Naive B cell (primary cell): ENCODE measurements at places on chromosomes 16 and 17.

DNA sequence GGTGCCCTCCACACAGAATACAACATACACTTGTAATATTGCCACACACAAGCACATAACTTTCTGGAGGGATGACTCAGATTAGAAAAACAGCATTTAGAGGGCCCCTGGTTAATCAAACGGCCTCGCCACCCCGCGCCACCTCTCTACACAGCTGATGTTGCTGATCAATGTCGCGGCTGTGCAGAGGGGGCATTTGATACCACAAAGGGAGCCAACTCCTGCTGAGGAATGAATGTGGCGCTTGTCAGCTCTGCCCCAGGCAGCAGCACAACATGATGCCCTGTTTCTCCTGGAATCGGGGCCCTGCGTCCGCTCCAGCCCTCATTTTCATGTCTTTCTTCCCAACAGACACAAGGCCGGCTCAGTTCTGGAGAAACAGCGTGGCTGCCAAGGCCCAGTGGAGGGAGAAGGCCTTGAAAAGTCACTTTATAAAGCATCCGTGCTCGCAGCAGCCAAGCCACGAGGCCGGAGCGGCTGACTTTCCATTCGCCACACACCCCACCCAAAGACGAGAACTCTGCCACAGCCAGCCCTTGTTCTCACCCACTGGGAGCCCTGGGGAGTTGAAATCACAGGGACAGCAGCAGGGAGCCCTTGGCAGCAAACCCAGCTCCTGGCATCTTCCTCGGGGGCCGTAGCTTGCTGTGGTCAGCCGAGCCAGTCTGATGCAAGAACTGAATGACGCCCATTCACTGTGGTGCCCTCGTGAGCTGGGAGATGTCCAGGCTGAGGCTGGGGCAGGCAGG lies 65.6 kb downstream of the XYLT1 start:
- H3K27ac ChIP-seq = no peak overlapping the region
- H3K36me3 ChIP-seq = peaks cover 6% of the 10 kb centered on the region
- no peak overlapping the region for H3K4me3 ChIP-seq
- no peak for DNase-seq
- peaks cover 47% of the 10 kb centered on the region for H3K4me1 ChIP-seq

- DNase-seq = no peak
- H3K4me1 ChIP-seq = no peaks in the 10 kb centered on the region
- no peak overlapping the region for H3K27ac ChIP-seq
Observed at GRCh38 chr17:60563743-60564142, 36.2 kb upstream of the PPM1D start.

DNA sequence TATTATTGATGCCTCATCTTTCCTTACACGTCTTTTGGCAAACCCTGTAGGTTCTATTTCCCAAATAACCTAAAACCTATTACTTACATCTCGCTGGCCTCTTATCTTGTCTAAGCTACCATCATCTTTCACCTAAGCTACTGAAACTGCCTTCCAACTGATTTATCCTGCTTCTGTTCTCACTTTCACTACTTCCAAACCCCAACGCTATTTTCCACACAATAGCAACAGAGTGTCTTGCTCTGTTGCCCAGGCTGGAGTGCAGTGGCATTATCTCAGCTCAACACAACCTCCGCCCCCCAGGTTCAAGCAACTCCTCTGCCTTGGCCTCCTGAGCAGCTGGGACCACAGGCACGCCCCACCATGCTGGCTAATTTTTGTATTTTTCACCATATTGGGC lies 52.8 kb upstream of the INTS2 start:
- no peak overlapping the region for H3K4me3 ChIP-seq
- peaks cover 8% of the 10 kb centered on the region for H3K4me1 ChIP-seq
- peaks cover 19% of the 10 kb centered on the region for H3K36me3 ChIP-seq
- H3K27ac ChIP-seq = no peak overlapping the region
- no peak for DNase-seq

DNA sequence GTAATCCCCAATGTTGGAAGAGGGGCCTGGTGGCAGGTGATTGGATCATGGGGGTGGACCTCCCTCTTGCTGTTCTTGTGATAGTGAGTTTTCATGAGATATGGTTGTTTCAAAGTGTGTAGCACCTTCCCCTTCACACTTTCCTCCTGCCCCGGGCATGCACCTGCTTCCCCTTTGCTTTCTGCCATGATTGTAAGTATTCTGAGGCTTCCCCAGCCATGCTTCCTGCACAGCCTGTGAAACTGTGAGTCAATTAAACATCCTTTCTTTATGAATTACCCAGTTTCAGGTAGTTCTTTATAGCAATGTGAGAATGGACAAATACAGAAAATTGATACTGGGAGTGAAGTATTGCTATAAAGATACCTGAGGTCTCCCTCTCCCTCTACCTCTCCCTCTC lies 29.4 kb downstream of the RNF112 start:
- H3K27ac ChIP-seq = no peak overlapping the region
- no peaks in the 10 kb centered on the region for H3K27me3 ChIP-seq
- DNase-seq = no peak
- no peaks in the 10 kb centered on the region for H3K4me1 ChIP-seq

DNA sequence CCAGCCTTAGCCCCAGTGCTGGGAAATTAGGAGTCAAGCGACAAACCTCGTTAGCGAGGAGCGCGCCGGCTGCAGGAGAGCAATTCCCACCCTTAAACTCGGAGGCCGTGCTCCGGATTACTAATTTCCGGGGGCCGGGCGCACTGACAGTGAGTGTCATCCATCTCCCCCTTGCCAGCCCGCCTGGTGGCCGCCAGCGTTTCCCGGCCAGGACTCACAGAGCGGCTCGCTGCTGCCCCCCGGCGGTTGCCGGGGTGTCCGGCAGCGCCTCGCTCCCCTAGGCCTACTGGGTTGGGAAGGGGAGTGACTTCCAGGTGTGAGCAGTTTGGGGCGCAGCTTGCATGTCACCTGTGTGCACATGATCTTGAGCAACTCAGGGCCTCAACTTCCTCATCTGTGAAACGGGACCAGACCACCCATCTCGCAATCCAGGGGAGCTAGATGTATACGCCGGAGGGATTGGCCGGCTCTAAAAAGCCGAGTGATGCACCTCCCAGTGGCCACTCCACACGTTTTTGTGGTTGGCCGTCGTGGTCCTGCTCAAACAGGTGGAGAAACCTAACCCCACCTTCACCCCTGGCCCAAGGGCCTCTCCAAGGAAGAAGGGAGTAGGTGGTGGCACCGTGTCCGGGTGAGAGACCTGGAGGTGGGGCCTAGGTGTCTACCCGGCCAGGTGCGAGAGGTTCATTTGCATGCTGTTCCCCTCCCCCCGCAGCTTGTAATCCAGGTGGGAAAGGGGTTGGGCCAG lies 2.5 kb upstream of the GSE1 start:
- H3K4me1 ChIP-seq = peaks cover 45% of the 10 kb centered on the region
- H3K4me3 ChIP-seq = peak overlapping the region; percentile 90
- peak; percentile 83 for DNase-seq
- H3K36me3 ChIP-seq = no peaks in the 10 kb centered on the region
- no peaks in the 10 kb centered on the region for H3K27me3 ChIP-seq

- DNase-seq = no peak
- no peak overlapping the region for H3K27ac ChIP-seq
- H3K4me3 ChIP-seq = no peak overlapping the region
- H3K4me1 ChIP-seq = no peaks in the 10 kb centered on the region
- peaks cover 44% of the 10 kb centered on the region for H3K36me3 ChIP-seq
Observed at GRCh38 chr17:32654324-32654723, 167.5 kb downstream of the CDK5R1 start.

- no peak overlapping the region for H3K27ac ChIP-seq
- DNase-seq = no peak
- H3K36me3 ChIP-seq = no peaks in the 10 kb centered on the region
Observed at GRCh38 chr17:40901981-40902474, 17.0 kb upstream of the KRT20 start.

GRCh38 chr17:75828076-75828400 lies 16.2 kb downstream of the UNC13D start:
- H3K27ac ChIP-seq = peak overlapping the region; percentile 81
- peaks cover 14% of the 10 kb centered on the region for H3K4me1 ChIP-seq
- peak overlapping the region; percentile 75 for H3K4me3 ChIP-seq
- H3K36me3 ChIP-seq = no peaks in the 10 kb centered on the region
- no peak for DNase-seq

- H3K36me3 ChIP-seq = no peaks in the 10 kb centered on the region
- no peak for DNase-seq
- H3K27ac ChIP-seq = peak overlapping the region; percentile 97
Observed at GRCh38 chr16:11744075-11744470, 1.4 kb upstream of the TXNDC11 start.

GRCh38 chr17:72764632-72765041 lies 327.9 kb downstream of the SLC39A11 start:
- DNase-seq = no peak
- no peaks in the 10 kb centered on the region for H3K4me1 ChIP-seq
- H3K36me3 ChIP-seq = no peaks in the 10 kb centered on the region
- no peak overlapping the region for H3K4me3 ChIP-seq

DNA sequence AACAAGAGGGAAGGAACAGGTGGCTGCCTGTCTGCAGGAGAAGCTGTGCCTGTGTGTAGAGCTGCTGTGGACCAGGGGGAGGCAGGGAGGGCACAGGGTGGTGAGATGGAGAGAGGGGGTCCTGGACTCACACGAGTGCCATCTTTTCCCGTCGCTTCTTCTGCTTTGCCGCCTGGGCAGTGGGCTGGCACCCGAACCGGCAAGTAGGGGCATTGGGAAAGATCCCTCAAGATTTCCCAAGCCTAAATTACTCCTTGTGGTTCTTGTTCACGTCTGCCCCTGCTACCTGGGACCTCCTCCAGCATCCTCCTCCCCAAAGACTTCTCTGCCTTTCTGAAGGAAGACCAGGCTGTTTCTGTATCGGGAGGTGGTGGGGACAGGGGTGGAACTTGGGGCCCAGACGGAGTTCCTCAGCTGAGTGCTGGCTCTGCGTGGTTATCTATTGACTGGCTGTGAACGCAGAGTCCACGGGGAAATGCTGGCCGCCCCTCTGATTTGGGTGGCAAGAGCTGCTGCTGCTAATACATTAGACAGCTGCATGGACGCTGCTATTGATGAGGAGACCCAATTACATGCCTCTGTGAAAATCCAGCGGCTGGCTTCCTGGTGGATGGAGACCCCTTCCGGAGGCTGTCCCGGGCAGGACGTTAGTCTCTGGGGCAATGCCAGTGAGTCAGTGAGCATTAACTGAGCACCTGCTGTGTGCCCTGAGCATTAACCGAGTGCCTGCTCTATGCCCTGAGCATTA lies 114.5 kb downstream of the OR1D5 start:
- H3K27me3 ChIP-seq = peaks cover 6% of the 10 kb centered on the region
- no peak for DNase-seq
- peaks cover 8% of the 10 kb centered on the region for H3K4me1 ChIP-seq

- peaks cover 16% of the 10 kb centered on the region for H3K27me3 ChIP-seq
- H3K36me3 ChIP-seq = no peaks in the 10 kb centered on the region
Observed at GRCh38 chr16:46884513-46885293, 541 bp downstream of the GPT2 start.

GRCh38 chr16:49604602-49605001 lies 231.0 kb downstream of the C16orf78 start:
- H3K4me1 ChIP-seq = no peaks in the 10 kb centered on the region
- no peaks in the 10 kb centered on the region for H3K27me3 ChIP-seq
- DNase-seq = no peak
- H3K27ac ChIP-seq = no peak overlapping the region

GRCh38 chr17:80154166-80154565 lies 7.2 kb upstream of the EIF4A3 start:
- no peak overlapping the region for H3K4me3 ChIP-seq
- no peaks in the 10 kb centered on the region for H3K4me1 ChIP-seq
- no peaks in the 10 kb centered on the region for H3K36me3 ChIP-seq
- no peak for DNase-seq
- no peak overlapping the region for H3K27ac ChIP-seq

GRCh38 chr16:888901-889570 lies 81.7 kb downstream of the LMF1 start:
- no peak overlapping the region for H3K27ac ChIP-seq
- H3K4me3 ChIP-seq = no peak overlapping the region
- no peaks in the 10 kb centered on the region for H3K4me1 ChIP-seq
- no peak for DNase-seq
- no peaks in the 10 kb centered on the region for H3K27me3 ChIP-seq
- H3K36me3 ChIP-seq = no peaks in the 10 kb centered on the region
